ENCODE measurements at places on chromosomes 2 and 18.

DNA sequence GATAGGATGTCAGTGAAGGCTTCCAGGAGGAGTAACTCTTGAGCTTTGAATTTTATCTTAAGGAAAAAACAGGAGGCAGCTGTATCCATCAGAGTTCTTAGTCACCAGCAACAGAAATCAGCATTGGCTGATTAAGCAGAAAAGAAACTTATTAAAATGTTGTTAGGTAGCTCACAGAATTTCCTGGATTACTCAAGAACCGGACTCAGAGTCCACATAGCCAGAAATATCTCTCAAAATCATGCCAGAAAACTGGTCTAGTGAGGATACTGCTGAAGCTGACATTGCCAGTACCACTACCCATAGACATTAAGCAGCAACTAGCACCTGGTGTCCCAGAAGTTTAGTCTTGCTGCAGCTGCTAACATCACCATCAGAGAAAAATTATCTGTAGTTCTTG, 10.1 kb upstream of the AFTPH start:
- no peak for DNase-seq

DNA sequence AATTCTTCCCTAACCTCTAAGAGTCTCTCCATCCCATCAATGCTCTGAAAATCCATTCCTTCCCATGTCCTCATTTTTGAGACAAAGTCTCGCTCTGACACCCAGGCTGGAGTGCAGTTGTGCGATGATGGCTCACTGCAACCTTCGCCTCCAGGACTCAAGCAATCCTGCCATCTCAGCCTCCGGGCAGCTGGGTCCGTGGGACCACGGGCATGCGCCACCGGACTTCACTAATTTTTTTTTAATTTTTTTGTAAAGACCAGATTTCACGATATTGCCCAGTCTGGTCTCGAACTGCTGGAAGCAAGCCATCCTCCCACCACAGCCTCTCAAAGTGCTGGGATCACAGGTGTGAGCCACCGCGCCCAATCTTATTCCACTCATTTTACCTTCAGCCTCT, 1.6 kb downstream of the FEZ2 start:
- DNase-seq = no peak

GRCh38 chr2:1594123-1594372, 150.3 kb downstream of the PXDN start:
- no peak for DNase-seq

- no peak for DNase-seq
Measured at GRCh38 chr2:12073217-12073852, 326.9 kb downstream of the LPIN1 start.

DNA sequence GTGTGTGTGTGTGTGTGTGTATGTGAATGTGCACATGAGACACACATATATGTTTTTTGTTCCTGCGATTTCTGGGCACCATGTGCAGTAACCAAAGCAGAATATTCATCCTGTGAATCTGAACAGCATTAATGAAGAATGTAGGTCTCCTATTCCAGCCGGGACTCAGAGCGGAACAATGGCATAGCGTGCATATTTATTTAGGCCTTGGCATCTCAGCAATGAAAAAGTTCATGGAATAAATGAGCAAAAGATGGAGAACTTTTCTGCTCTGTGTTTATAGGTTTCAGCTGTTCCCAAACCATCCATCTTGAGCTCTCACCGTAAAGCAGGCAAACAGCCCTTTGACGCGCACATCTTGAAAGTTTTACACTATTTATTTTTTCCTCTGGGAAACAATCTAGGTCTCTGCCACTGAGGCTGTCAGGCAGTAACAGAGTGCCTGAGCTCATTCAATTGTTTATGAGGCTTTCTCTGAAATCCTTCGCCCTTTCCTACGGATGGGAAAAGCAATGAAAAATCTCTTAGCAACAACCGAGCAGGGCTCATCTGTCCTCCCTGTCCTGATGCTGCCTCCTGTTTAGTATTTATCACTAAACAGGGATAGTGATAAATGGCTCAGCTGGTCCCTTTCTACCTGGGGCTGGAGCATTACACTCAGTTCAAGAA, 146.2 kb upstream of the MSH6 start:
- DNase-seq = no peak

- DNase-seq = no peak
Measured at GRCh38 chr2:145994910-145995309, 1475.0 kb upstream of the ZEB2 start.

DNA sequence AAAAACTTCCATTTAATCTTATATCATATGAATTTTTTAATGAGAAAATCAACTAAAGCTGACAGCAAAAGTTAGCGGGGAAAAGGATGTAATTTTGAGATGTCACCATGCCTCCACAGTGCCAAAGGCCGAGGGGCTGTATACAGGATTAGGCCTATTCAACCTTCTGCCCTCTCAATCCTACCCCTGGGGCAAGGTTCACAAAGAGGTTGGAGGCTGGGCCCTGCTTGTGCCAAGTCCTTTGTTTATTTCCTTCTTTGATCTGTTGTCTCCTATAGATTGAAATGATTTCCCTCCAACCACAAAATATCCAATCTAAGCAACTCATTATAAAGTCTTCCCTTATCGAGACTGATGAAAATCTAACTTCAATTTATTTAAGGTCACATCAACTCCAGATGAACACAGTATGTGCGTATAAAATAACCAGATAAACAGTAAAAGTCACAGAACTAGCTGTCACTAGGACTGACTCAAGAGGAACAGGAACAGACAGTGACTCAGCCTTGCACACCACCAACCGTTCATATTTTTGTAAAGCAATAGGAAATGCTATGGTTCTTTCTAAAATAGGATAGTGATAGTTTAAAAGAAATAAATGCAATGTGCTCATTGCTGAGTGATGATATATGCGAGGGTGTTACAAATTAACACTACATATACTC, 95.8 kb downstream of the SLC25A12 start:
- no peak for DNase-seq
